ENCODE measurements at places on chromosomes 1 and 21.

- no peak for DNase-seq
These were observed 58.0 kb downstream of the NKAIN1 start for GRCh38 chr1:31181515-31182343.

GRCh38 chr1:145884675-145885074 is 991 bp downstream of the ANKRD35 start:
- no peak for DNase-seq

- no peak for DNase-seq
These were observed 44.6 kb downstream of the PDPN start for GRCh38 chr1:13628218-13628617.

GRCh38 chr1:109201123-109201703 is 12.5 kb upstream of the SARS1 start:
- DNase-seq: peak; percentile 62

DNA sequence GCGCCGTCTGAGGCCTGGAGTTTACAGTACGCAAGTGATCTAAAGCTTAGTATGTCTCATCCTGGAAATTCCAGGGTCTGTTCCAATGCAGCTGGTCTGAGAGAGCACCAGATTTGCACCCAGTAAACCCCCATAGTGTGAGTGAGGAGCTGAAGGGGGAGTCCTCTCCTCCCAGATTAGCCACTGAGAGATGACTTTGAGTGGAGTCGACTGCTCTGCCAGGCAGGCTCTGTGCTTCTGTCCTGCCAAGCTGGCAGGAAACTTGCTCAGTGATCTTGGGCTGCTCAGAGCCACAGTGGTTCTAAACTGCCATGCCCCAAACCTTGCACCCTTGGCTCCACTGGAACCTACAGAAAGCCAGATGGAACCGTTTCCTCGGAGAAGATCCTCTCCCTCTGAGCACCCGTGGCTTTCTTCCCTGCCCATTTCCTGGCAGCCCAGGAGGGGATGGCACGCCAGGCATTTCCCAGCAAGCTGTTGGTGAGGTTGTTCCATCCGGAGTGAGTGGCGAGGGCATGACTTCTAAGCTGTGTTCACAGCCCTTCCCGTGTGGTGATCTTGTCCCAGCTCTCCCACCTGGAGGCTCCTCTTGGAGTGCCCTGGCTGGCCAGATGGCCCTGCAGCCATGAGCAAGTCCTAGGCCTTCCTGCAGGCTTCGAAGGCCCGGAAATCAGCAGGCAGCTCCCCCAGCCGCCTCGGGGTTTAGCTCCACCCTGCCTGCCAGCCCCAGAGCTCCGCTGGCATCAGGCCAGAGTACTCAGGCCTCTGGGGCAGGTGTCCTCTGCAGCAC is 125.9 kb upstream of the VAMP3 start:
- DNase-seq: peak; percentile 97

DNA sequence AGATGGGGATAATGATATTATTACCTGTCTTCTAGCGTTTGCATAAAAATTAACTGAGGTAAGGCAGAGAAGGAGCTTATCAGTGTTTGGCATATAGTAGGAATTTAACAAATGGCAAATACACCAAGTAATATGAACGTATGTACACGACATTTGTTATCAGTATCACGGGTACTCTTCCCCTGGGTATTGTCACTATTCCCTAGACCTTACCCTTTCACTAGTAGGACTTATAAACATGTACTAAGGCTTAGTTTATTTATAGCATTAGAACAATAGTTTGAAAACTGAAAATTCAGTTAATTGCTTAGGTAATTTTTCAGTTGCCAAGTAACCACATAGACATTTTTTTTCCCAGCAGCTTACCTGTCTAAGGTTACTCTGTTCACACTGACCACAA is 187.0 kb downstream of the KCTD3 start:
- peak; percentile 69 for DNase-seq

GRCh38 chr1:9101510-9102146 is 27.3 kb downstream of the GPR157 start:
- DNase-seq: peak; percentile 38

- DNase-seq: no peak
These were observed 668 bp downstream of the KIF14 start for GRCh38 chr1:200619894-200620272.

- DNase-seq: no peak
These were observed 161.1 kb upstream of the DUSP10 start for GRCh38 chr1:221902961-221903360.

- no peak for DNase-seq
These were observed 308.8 kb downstream of the AJAP1 start for GRCh38 chr1:4963251-4963650.

GRCh38 chr1:235937123-235937522 is 70.4 kb upstream of the LYST start:
- DNase-seq: no peak

DNA sequence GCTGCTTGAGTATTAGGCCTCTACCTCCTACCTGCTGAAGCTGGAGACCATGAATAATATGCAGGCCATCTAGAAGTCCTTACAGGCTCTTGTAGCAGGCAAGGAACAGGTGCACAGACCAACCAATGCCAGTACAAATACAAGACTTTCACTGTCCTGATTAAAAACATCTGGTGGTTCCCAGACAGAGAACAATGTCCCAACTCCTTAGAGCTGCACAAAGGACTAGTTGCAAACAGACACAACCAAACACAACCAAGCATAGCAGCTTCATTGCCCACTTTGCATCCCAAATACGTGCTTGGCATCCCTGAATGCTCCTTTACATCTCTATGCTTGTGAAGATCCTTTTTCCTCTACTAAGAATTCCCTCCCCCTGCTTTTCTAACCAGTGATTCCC is 98.1 kb upstream of the CXADR start:
- DNase-seq: no peak

GRCh38 chr1:151843398-151843797 is 3.8 kb upstream of the C2CD4D start:
- DNase-seq: no peak

GRCh38 chr1:86825319-86825718 is 88.6 kb downstream of the SELENOF start:
- no peak for DNase-seq

GRCh38 chr1:235073331-235073967 is 55.2 kb downstream of the TOMM20 start:
- no peak for DNase-seq

DNA sequence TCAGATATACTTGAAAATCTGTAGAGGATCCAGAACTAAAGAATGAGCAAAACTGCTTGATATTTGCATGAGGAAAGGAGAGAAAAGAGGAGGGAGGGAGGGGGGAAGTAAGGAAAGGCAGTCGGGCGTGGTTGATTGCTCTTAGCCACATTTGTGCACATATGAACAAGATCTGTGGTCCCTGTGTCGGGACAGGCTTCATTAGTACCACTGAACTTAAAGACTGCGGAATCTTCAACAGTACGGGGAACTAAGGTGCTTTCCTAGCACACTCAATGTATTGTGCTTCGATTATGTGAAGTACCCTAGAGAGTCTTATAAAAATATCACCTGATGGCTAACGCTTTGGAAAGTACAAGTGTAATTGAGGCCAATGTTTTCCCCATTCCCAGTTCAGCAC is 59.9 kb downstream of the ZBTB18 start:
- DNase-seq: no peak

GRCh38 chr1:69852151-69852550 is 284.4 kb downstream of the LRRC7 start:
- no peak for DNase-seq

DNA sequence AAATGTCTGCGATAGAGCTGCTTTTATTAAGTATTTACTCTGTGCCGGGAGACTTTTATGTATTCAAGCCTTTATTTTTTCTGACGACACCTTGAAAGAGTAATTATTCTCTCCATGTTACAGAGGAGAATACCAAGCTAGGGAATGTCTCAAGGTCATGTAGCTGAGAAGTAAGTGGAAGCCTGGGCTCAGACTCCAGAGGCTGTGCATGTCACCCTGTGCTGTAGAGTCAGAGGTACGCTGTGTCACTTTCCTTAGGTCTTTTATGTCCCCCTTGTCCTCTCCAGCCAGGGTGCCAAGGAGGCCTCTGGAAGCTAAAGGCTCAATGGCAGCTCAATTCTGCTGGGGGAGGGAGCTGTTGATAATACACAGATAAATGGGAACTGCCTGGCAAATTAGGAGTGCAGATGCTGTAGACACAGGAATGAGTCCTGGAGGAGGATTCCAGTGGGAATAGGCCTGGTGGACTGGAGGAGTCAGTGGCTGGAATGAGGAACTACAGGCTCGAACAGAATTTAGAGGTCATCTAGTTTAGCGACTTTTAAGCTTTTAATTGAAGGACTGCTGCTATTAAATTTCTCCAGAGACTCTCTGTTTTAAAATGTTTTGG is 9.3 kb upstream of the IL19 start:
- DNase-seq: no peak

GRCh38 chr1:190429932-190430331 is 47.7 kb downstream of the BRINP3 start:
- DNase-seq: no peak

- DNase-seq: no peak
These were observed 181.5 kb downstream of the PLPP3 start for GRCh38 chr1:56397811-56398231.

DNA sequence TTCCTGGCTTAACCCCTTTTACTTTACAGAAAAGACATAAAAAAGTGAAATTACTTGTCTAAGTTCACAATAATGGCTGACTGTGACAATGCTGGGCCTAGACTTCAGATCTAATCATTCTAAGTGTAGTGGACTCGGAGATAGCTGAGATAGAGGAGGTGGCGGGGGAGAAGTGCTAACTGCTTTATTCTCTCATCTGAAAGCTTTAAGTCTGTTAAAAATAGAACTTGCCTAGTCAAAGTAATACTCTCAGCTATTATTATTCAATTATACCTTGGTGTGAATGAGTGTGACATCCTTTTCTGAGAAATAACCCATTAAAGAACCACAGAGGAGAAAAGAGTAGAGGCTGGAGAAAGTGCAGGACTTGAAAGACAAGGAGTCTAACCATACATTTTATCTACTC is 96.1 kb upstream of the OLIG2 start:
- no peak for DNase-seq

DNA sequence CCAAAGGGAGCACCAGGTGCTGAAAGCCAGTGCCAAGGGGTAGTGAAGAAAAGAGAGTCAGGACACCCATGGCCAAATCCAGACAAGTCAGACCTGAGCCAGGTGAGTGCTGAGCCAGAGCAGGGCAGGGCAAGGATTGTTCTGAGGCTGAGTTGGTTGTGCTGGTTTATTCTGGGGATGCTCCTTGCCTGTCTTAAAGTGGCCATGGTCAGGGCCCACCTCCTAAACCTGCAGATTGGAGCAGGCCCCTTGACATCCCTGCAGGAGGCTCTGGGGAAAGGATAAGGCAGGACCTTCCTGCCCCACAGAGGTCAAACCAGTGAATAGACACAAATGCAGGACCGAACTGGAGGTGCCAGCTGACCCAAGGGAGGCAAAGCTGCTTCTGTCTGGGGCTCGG is 138.4 kb downstream of the HIVEP3 start:
- no peak for DNase-seq

- DNase-seq: no peak
These were observed 10.6 kb upstream of the OR2M2 start for GRCh38 chr1:248164031-248164430.

DNA sequence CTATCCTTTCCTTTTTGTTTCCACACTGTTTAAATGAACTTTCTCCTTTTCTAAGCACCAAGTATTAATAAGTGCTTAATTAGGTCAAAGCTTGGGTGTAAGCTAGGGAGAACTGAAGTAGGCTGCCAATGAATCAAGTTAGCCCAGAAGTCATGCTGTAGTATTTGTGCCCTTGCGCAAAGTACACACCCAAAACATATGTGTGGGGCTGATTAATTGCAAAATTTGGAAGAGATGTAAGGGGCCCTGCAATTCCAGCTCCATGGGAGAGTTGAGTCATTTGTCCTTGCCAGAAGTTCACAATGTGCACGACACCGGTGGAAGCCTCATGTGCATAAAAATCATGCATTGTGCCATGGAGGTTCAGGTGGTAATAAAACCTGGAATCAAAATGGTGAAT is 18.6 kb upstream of the NTNG1 start:
- DNase-seq: no peak

DNA sequence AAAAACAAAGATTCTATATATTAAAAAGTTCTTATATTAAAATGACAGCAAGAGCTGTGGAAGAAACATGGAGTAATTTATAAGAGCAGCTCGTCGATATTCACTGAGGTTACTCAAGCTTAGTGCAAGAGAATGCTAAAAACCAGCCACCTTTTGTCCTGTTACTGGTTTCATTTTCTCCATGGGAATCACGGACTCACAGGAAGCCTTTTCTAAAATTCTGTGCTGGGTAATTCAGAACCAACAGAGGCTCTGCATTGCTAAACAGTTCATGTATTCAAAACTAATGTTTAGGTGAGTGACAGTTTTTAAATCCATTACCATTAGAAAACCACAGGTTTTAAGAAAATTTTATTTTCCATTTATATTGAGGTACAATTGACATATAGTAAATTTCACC is 147.8 kb upstream of the MAP1LC3C start:
- no peak for DNase-seq

- no peak for DNase-seq
These were observed 91.3 kb downstream of the RIPK4 start for GRCh38 chr21:41675574-41675973.

DNA sequence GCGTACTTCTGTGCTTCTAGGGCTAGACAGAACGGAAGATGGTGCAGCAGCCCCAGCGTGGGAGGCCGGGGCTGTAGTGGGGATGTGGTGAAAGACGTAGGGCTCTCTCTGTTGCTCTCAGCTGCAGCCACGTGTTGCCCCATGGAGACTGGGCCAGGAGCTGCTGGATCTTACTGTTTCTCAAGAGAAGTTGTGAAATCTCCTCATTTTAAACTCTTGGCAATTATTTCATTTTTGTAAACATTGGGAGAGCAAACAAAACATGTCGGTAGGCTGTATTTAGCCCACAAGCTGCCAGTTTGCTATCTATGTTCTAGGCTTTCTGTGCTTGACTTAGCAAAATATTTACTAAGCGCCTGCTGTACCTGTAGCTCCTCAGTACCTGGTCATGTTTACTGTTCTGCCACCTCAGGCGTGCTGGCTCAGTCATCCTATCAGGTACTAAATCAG is 15.9 kb upstream of the ELOA start:
- no peak for DNase-seq

- DNase-seq: no peak
These were observed 11.2 kb upstream of the KLHDC7A start for GRCh38 chr1:18469514-18469913.

GRCh38 chr1:89836252-89837035 is 15.6 kb downstream of the LRRC8D start:
- DNase-seq: no peak

DNA sequence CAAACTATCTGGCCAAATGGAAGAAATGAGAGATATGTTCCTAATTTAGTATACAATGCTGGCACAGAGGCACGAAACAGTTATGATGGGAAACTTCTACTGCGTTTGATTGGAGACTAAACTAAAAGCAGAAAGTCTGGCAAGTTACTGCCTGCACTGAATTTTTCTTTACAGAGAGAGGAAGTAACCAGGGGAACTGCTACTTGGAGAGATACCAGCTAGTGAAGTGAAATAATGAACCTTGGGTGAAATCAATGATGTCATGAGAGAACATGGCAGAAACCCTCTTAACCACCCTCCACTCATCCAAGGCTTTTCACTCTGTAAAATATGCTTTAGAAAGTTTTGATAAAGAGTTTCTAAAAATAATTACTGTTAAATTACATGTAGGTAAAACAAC is 29.3 kb downstream of the NIBAN1 start:
- no peak for DNase-seq

Data from COR-L47 (cell line).